ENCODE measurements at places on chromosomes 16 and 17.
A peak's percentile ranks its signal among the peaks of the same experiment; 100 is the strongest.

- DNase-seq, result no peak
These were observed 4.8 kb downstream of the KLHL11 start for GRCh38 chr17:41860254-41860931.

GRCh38 chr16:4176906-4177417 is 60.7 kb upstream of the ADCY9 start:
- no peak for DNase-seq

GRCh38 chr17:78667741-78668640 is 90.8 kb upstream of the DNAH17 start:
- no peak for DNase-seq

DNA sequence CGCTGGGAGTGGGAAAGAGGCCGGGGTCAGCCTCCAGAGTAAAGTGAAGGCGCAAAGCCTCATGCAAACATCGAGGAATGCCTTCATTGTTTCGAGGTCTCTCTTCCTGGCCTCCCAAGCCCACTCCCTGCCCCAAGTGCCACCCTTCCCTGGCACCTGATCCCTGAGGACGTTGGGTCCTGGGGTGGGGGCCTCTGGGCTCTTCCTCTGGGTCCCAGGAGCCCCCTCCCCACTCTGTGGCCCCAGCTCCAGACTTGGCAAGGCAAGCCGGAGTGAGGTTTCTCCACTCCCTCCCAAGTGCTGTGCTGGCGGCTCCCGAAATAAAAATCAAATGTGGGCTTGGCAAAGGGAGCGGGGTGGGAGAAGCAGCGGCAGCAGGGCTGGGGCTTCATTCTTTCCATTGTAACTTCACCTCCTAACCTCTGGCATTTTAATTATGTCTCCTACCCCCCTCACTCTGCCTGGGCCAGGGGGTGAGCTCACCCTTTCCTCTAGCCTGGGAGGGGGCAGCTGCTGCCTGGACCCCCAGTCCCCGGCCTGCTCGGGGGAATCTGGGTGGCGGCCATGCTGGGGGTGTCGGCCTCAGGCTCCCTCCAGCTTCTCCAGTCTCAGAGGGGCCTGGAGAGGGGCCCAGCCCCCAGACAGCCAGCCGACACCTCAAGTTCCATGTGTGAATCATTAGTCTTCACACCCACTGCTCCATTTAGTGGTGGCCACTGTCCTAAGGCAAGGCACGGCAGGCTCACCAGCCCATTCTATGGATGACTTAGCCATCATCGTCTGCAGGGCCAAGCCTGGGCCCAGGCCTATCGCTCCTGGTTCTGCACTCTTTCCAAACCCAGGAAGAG is 14.6 kb upstream of the TMEM92 start:
- no peak for DNase-seq

DNA sequence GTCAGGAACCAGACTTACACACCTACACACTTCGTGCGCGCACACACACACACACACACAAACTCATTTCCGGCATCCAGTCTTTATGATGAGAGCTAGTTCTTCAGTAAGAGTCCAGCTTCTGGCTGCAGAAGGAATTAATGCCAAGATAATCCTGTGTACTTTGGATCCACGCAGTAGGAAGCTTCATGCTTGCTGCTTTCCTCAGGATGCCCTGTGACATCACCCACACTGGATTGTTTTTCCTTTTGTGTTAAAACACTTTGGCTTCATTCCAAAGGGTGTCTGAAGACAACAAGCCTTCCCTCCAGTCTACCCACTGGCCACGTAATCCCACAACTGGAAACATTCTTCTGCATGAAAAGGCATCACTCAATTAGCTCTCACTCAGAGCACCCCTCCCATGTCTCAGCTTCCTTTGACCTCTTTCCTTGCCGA is 35.4 kb downstream of the KCNJ16 start:
- DNase-seq, result no peak

- DNase-seq, result no peak
These were observed 16.2 kb downstream of the CHP2 start for GRCh38 chr16:23771027-23771426.

- no peak for DNase-seq
These were observed 125.1 kb downstream of the SLC39A11 start for GRCh38 chr17:72967277-72967970.

GRCh38 chr17:55770196-55770870 is 19.5 kb downstream of the PCTP start:
- peak; percentile 67 for DNase-seq

DNA sequence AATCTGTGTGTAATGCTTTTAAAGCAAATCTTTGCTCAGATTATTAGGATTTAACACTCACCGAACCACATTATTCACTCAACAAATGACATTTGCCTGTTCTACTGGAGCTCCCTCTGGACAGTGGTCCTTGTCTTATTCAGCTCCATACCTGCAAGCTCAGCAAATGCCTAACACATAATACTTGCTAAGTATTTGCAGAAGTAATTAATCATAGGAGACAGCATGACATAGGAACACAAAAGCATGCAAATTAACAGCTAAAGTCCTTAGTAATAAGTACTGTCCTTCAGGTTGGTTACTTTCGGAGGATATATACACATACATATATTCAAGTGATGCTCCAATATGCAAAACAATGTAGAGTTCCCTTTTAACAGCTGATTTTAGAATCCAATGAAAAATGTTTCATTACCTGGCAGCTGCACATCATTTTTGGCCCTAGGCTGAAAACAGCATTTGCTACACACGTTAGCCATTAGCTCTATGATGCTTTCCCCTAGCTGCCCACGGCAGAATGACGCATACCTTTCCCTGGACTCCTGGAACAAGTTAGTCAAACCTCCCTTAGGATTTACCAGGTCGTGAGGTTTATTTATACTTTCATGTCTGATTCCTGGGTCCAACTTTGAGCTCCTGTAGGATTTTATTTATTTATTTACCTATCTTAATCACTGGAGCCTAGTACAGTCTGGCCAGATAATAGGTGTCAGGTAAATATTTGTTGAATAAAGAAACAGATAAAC is 8.6 kb downstream of the BRD7 start:
- DNase-seq, result peak; percentile 47

DNA sequence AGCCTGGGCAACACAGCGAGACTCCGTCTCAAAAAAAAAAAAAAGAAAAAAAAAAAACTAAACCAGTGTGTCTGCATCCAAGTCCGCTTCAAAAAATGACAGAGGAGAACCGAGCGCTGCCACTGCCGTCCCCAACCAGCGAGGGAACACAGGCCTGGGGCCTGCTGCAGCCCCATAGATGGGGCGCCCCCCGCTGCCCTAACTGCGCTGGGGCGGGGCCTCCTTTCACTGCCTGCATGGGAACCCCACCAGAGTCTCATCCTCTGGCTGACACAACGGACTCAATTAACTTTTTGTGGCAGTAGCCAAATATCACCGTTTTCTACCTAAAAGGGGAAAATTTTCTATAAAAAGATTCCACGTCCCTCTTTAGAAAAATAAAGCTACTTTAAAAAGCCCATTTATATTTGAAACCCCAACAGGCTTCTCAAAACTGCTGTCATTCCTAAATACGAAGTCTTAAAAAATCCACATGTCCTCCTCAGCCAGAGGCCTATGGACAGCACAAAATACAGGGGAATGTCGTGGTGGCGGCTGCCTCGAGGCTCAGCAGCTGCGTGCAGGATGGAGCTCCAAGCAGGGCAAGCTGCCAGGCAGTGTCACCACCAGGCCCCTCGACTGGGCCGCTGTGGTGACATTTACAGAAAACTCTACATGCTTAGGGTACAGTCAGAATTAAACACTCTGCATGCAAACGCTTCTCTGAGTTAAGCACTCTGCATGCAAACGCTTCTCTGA is 30.3 kb downstream of the KLHDC4 start:
- DNase-seq, result no peak

DNA sequence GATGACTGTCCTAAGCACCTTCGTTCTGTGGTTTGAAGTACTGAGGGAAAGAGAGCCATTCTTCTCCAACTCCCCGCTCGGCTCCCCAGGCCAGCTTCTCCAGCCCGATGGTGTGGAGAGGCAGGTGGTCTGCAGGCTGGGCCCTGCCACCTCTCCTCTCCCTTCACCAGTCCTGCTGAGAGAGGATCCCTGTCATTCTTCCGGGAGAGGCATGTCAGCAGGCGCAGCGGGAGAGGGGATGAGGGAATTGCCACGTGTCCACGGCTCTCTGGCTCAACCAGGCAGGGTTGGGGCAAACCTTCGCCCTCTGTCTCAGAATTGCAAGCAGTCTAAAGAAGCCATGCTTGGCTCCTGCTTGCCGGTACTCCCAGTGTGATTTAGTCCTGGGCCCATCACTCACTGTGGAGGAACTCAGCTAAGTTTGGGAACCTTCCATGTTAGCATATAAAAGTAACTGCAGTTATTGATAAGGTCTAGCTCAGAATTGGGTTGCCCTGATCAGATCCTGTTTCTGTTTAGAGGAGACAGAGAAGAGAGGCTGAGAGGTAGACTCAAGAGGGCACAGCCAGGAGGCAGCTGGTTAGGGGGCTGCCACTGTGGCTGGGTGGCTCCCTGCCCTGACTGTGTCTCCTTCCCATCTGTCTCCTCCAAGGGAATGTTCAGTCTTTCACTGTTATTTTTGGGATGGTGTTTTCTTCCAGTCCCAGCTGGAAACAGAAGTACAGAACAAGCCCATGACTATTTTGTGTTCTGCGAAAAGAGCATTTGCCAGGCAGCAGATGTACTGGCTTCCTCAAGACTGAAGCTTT is 17.4 kb downstream of the HS3ST3B1 start:
- DNase-seq, result no peak

GRCh38 chr17:9522074-9522473 is 53.5 kb downstream of the STX8 start:
- DNase-seq, result peak; percentile 55

- DNase-seq, result peak; percentile 91
These were observed at the start of gene SGF29 for GRCh38 chr16:28553776-28554633. SGF29 (plus strand) TSS chr16:28553920; CDS start chr16:28581070, 27,150 bp downstream.

- no peak for DNase-seq
These were observed 14.2 kb downstream of the NSMCE1 start for GRCh38 chr16:27254262-27254811.

GRCh38 chr16:53566552-53567245 is 63.7 kb upstream of the AKTIP start:
- no peak for DNase-seq

DNA sequence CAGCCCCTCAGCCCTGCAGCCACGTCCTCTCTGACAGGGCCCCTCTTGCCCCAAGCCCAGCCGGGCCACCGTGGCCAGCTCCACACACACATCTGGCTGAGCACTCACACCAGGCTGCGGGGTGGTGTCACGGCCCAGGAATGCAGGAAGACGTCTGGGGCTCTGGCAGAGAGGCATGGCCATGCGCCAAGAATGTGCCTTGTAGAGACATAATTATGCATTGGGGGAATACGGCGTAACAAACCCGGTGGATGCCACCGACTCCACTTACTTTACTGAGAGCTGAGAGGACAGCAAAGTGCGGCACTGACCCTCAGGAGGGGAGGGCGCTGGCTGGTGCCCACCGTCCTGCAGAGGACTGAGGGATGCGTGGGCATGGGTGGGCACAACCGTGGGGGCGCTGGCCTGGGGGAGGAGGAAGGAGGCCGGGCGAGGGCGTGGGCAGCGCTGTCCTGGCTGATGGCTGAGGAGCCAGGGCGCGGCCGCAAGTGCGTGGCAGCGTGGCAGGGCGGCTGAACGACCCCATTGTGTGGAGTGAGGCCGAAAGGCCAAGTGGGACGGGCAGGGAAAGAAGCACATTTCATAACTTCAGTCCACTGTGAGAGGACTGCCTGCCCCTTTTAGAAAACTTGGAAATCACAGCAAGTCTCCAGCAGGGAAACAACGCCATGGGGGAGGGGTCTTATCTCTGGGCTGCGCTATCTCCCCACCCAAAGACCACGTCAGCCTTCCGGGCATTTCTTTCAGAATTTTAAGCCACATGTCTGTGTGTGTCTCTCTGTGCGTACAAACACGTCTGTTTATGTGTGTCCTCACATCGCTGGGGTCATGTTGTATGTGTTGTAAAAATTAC is 30.6 kb downstream of the METRNL start:
- peak; percentile 87 for DNase-seq

DNA sequence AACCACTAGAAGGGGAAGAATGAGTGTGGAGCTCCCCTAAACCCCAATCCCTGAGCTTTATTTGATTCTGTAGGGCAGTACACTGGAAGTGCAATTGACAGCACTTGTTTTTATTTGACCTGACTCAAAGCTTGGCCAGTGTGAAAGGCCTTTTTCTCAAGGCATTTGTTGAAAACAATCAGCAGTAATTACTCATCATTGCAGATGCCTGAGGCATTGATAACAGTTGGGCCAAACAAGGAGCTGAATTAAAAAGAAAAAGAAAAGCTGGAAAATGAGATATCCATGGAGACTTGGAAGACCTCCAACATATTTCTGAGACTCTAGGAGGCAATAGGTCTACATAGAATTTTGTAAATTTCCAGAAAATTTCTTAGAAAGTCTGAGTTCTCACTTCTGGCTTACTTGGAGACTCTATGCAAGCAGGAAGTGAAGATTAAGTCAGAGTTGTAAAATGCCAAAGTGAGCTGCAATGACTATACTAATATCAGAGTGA is 200.8 kb upstream of the KCNJ16 start:
- peak; percentile 43 for DNase-seq

GRCh38 chr17:8975091-8975725 is 9.7 kb upstream of the PIK3R5 start:
- no peak for DNase-seq

DNA sequence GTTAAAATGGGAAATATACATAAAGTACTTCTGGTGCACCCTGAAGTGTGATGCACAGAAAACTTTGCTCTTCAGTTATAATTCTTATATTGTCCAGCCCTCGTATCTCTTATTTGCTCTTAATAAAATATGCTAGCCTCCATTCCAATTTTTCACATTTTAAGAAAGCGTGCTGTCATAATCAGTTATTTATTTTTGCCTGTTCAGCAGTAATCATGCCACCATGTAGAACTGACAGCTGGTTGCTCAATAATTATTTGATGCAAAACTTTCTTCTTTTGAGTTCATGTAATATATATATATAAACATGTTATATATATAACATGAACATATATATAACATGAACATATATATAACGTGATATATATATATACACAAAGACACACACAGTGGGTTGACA is 294.6 kb downstream of the CNTNAP4 start:
- DNase-seq, result no peak

- no peak for DNase-seq
These were observed 111.4 kb downstream of the IRX3 start for GRCh38 chr16:54175169-54175551.

DNA sequence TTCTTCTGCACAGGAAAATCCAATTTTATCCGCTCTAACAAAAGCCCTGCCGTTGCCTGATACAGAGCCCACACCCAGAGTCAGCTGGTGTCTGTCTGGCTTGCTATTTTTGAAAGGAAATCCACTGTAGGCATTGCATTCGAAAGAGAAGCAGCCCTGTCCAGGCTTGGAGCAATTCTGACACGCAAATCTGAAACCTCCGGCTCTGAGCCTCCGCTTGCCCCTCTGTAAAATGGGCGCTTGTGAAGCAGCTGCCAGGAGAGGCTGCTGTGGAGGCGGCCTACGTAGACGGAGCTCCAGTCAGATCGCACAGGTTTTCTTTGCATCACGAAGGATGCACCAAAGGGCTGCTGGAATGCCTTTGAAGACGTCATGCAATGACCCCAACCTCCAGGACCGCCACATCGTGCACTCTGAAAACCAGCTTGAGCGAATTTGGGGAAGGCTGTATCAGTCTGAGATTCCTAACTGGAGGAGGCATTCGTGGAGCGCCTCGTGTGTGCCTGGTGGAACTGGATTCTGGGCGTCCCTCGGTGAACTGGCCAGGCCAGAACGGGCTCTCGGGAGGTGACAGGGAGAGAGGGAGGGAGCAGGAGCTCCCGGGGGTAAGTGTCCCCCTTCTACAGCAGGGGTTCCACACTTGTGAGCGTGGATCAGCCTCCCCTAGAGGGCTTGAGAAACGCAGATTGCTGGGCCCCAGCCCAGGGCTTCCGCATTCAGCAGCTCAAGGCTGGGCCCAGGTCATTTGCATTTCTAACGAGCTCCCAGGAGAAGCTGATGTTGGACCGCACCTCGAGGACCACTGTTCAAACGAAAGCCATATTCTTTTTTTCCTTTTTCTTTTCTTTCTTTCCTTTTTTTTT is 215.5 kb downstream of the MRTFB start:
- DNase-seq, result peak; percentile 27
